Osteoblast (primary cell): ENCODE measurements at places on chromosomes 6 and 20.

- DNase-seq: peak; percentile 45
Observed at GRCh38 chr20:57586370-57586793, 25.5 kb downstream of the PCK1 start.

- peak; percentile 62 for DNase-seq
Observed at GRCh38 chr6:20434766-20435165, 33.1 kb downstream of the E2F3 start.

DNA sequence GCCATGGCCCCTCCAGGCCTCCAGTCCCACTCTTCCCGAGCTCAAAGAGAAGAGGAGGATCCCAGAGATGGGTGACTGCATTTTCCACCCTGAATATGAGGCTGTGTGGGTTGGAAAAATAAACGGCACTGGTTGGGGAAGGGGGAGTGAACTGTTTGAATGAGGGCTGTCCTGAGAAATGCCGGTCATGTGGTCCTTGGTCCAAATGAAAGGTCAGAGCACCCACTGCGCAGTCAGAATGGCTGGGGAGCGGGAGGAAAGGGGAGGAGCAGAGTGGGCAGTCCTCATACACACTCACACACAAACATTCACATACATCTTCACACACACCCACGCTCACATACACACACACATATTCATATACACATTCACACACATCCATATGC, 83.1 kb downstream of the MRPL14 start:
- DNase-seq: peak; percentile 88

GRCh38 chr6:41028561-41029412, 10.2 kb downstream of the UNC5CL start:
- DNase-seq: peak; percentile 77

- DNase-seq: no peak
Observed at GRCh38 chr20:60395991-60396390, 437.8 kb downstream of the CDH26 start.

GRCh38 chr6:119626884-119627619, 277.5 kb upstream of the MAN1A1 start:
- DNase-seq: no peak

- peak; percentile 88 for DNase-seq
Observed at GRCh38 chr6:6003621-6004366, 2.9 kb downstream of the NRN1 start.

DNA sequence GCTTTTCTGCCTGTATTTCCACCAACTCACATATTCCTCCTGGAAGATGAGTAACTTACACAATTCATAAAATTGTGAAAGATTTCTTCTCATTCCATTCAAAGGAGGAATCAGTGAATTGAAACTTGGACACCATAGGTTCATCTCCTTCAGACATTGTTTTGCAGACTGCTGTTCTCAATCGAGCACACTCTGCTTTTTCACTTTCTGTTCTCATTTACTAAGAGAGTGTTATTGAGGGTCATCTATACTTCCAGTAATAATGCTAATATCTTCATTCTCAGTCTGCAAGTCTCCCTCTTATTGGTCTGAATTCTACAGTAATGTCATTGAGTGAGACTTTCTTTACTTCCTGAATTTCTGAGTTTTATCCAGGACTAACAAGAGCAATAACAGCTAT, 67.5 kb upstream of the FUT9 start:
- DNase-seq: no peak

GRCh38 chr6:26172608-26172968, 85.4 kb downstream of the HFE start:
- DNase-seq: no peak

- DNase-seq: no peak
Observed at GRCh38 chr6:105642708-105643107, 239.8 kb upstream of the PREP start.

GRCh38 chr6:107756660-107757355, 67.3 kb downstream of the SCML4 start:
- no peak for DNase-seq

DNA sequence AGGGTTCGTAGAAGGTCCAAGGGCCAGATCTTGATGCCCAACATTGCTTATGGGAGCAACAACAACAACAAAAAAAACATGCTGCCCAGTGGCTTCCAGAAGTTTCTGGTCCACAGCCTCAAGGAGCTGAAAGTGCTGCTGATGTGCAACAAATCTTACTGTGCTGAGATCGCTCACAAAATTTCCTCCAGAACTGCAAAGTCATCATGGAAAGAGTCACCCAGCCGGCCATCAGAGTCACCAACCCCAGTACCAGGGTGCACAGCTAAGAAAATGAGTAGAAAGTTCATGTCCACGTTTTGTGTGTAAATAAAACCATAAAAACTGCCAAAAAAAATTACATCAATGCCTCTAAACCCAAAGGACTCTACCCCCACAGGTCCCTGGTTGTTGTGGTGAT, 3.8 kb downstream of the HLA-DPB1 start:
- DNase-seq: no peak

DNA sequence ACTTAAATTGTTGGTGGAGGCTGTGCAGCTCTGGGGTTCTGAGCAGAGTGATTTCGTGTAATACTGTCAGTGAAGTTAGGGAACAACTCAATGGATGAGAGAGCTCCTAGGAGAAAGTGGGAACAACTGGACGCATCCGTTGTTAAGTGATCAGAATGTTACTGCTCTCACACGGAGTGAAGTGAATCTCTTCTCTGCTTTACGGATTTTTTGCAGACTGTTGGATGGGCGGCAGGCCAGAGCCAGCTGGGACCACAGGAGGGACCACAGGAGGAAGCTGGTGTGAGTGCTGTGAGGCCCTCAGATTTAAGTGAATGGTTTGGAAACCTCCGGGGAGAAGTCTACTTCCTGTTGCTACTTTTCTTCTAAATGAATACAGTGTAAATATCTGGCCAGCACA, 23.7 kb upstream of the PPP1R14C start:
- DNase-seq: no peak

DNA sequence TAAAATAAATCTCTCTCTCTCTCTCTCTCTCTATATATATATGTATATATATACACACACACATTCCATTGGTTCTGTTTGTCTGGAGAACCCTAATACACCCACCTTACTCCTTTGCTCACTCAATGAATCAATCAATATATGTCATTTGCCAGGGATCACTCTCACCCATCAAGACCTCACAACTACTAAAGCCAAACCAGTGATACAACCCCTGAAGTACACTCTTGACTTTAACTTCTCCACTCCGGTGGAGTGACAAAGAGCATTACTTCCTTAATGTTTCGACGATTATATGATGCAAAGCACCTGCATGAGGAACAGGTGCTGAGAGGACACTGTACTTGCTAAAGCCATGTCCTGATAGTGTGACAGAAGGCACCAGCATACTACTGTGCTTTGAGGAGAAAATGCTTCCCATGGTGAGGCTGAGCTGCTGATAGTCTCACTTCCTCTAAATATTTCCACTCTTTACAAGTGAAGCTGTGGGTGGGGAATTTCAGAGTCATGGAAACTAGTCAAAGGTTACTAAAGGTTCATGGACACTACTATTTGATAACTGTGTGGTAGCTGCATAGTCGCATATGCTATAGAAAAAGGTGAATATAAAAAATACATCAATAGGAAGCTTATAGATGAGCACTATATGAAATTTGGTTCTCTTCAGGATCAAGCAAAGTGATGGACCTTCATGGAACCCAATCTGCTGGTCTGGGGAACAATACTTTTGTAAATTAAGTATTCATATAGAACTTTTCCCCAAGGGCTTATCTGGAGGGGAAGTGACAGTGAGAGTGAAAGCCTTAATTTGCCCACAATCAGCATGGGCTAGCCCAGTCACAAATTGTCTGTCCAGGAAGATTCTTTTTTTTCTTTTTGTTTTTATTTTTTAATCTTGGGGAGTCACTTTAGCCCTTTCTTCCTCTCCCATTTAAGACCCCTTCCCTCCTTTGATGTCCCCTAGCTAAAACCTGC, 141.9 kb upstream of the NEDD9 start:
- DNase-seq: no peak

DNA sequence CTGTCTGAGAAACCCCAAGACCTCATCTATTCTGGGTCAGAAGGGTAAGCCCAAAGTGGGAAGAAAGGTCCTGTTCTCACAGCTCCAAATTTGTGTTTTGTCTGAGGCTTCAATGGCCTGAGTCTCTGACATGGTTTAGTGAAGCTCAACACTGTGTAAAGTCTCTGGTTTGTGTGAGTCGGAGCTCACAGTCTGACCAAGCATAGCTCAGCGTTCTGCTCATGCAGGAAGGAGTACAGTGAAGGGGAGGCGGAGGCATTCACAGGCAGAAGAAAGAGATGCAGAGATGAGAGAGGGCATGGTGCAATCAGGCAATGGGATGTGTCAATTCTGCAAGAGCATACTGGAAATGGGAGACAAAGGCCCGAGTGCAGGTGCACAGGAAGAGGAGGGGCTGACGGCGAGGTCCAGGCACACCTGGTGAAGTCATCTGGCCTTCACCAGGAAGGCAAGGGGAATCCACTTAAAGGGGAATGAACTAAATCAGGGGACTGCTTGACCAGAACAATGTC, 463.0 kb upstream of the AGPAT4 start:
- no peak for DNase-seq

DNA sequence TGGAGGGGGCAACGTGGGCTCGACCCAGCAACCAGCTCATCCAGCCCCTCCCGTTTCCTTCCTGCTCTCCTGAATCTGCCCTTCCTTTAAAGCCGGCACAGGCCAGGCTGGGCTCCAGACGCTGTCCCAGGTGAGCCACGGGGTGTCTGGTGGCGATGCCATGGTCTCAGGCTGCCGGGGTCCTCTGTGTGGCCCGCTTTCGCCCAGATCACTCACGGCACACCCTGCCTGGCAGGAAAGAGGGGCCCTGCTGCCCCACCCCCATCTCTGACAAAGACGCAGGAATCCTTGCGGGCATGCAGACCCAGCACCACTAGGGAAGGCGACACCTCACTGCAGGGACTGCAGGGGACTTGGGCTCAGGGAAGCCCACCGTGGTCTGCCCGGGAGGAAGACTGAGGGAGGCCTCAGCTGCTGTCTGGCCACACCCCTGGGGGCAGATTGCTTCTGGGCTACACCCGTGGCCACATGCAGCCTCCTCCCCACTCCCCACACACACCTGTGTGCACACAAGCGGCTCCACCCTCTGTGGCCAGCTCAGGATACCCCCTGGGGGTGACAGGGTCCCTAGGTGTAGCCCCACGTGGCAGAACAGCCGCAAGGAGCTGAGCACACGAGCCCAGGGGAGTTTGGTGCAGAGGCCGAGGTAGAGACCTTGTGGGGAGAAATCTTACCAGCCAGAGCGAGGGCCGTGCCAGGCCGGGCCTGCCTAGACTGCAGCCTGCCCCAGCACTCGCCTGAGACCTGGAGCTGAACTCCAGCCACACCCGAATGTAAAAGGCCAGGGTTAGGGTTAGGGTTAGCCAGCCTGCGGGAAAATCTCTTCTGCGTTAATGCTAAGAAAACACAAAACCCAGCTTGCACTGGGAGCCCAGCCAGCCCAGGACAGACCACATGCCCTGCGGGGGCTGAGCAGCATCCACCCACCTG, 104.6 kb downstream of the DLL1 start:
- peak; percentile 63 for DNase-seq

DNA sequence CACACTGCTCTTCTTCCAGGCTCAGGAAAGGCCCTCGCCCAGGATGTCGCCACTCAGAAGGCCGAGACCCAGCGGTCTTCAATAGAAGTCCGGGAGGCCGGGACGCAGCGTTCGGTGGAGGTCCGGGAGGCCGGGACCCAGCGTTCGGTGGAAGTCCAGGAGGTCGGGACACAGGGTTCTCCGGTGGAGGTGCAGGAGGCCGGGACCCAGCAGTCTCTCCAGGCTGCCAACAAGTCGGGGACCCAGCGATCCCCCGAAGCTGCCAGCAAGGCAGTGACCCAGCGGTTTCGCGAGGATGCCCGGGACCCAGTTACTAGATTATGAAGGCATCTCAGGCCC, 1.0 kb downstream of the KHDC3L start:
- DNase-seq: no peak

DNA sequence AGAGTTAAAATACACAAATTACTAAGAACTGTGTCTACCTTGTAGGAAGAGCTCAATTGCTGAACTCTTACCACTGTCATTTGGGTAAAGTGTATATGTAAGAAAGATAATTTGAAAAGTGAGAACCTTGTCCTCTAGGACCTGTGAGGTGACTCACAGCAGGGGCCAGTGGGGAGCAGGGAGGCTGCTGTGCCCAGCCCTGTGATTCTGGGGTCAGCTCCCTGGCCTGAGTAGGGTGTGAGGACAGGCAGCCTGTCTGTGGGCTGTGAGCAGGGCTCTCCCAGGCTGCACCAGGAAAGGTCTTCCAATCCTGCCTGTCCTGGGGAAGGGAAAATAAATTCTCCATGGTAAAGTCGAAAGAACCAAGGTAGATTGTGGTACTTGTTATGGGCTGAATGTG, 27.3 kb upstream of the SIRPG start:
- DNase-seq: no peak

DNA sequence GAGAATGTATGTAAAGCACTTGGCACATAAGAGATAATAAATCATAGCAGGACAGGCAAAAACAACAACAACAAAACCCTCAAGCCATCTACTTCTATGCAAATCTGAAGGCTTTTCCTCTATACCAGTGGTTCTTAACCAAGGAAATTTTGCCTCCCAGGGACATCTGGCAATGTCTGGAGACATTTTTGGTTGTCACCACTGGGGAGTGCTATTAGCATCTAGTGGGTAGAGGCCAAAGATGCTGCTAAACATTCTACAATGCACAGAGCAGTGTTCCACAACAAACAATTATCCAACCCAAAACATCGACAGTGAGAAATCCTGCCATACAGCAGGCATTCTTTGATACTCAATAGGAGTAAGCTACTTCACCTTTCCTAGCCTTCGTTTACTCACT, 28.2 kb downstream of the NDRG3 start:
- DNase-seq: no peak

DNA sequence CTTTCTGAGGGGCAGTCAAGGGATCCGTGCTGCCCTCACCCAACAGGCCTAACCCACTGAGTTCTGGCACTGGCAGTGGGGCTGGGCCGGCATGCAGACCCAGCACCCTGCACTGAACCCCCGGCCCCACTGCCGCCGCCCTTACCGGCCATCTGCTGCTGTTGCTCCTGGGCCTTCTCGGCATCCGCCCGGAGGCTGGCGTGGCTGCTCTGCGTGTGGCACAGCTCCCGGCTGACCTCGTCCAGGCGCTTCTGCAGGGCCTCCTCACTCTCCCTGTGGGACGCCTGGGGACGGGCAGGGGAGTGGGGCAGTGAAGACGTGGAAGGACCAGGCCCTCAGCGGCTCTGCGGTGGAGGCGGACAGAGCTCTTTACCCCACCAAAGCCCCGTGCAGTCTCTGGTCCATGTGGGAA, 52.4 kb downstream of the RRBP1 start:
- peak; percentile 60 for DNase-seq

- no peak for DNase-seq
Observed at GRCh38 chr6:147366290-147366689, 142.2 kb upstream of the SAMD5 start.

DNA sequence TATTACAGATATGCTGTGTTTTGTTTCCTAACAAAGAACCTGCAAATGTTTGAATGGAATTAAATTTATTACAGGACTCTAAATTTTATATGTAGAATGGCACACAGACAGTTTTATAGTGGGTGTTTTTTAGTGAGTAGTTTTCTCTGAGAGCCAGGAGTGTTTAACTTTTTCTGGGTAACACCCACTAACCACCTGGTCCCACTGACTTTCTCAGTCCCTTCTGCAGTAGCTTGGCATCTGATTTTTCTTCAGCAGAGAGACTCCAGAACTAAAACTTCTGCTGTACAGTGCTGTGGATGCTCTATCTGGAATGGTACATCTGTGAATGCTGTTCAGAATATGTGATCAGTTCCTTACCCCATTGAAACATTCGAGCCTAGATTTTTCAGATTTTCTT, 6.3 kb downstream of the YWHAB start:
- DNase-seq: no peak
